Esophagus squamous epithelium (tissue), 5 donors: ENCODE measurements at places on chromosomes 2 and 18. TPM values are rescaled to one million over a fixed set of nuclear protein-coding genes. Genes with fewer than 3 reads are reported as not detected.

The ST8SIA5 gene
- not detected for total RNA-seq

DNA sequence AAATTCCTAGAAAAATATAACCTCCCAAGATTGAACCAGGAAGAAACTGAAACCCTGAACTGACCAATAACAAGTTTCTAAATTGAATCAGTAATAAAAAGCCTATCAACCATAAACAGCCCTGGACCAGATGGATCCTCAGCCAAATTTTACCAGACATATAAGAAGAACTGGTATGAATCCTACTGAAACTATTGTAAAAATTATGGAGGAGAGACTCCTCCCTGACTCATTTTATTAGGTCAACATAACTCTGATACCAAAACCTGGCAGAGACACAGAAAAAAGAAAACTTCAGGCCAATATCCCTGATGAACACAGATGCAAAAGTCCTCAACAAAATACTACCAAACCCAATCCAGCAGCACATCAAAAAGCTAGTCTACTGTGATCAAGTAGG, 11.3 kb downstream of the NT5C1B start:
- no peak overlapping the region for H3K27ac ChIP-seq
- no peak overlapping the region for H3K4me3 ChIP-seq
- no peaks in the 10 kb centered on the region for H3K36me3 ChIP-seq
- no peak for DNase-seq
- H3K4me1 ChIP-seq, result no peaks in the 10 kb centered on the region
- H3K27me3 ChIP-seq, result no peaks in the 10 kb centered on the region

The HEATR5B gene
- 34.5 TPM for total RNA-seq

GRCh38 chr2:159790323-159790722, 7.7 kb downstream of the CD302 start:
- DNase-seq, result no peak
- no peak overlapping the region for H3K4me3 ChIP-seq
- no peaks in the 10 kb centered on the region for H3K4me1 ChIP-seq
- no peaks in the 10 kb centered on the region for H3K36me3 ChIP-seq

DNA sequence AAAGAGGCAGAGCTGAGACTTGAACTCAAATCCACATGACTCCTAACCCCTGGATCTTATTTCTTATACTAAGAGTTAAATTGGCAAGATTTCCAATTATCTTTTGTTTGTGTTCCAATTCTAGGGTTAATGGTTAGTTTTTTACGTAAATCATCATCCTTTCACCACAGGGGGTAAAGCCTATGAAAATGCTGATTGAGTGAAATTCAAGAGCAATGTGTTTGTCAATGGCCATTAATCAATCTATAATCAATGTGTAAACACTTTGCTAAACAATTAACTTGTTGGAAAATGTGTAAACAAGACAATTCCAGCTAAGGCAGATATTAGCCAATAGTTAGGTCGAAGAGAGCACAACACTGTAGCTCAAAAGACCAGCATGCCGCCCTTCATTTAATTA, 376.5 kb upstream of the ACVR2A start:
- H3K4me3 ChIP-seq, result no peak overlapping the region
- no peak overlapping the region for H3K27ac ChIP-seq

- no peak overlapping the region for H3K27ac ChIP-seq
- peaks cover 3% of the 10 kb centered on the region for H3K27me3 ChIP-seq
- no peak overlapping the region for H3K4me3 ChIP-seq
- no peaks in the 10 kb centered on the region for H3K4me1 ChIP-seq
These were observed 26.2 kb upstream of the INSIG2 start for GRCh38 chr2:118062048-118062447.

The INHBB gene
- total RNA-seq, result 0.15 TPM

DNA sequence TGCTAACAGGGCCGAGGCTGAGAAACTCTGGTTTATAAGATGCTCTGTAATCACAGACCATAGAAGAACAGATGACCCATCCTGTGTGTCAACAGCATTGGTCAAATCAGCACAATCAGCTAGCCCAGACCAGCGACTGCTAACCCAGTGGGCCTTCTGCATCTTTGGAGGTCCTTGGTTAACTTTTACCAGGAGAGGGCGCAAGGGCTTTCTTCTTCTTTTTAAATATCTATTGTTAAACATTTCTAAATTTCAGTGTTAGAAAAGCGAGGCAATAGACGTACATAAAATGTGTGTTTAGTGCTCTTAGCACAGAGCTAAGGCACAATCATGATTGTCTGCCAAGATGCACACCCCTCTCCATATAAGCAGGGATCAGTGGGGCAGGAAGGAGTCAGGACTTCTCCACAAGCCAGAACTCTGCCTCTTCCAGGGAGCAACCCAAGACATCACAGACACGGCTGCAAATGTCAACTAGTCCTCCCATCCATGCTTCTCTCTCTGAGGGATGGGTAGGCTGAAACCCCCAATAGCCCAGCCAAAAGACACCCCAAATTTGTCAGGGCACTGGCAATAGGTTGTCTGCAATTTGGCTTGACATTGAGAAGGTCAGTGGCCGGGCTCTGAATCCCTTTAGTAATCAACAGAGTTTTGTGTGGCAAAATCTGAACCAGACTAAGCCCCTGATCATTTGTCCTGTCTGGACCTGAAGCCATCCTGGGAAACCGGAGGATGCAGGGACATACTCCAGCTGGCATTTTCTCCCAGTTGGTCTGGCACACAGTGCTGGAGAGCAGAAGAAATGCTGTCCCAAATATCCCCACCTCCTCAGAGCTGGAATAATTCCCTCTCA, 188.2 kb downstream of the BCL2 start:
- H3K36me3 ChIP-seq, result no peaks in the 10 kb centered on the region
- DNase-seq, result no peak
- no peak overlapping the region for H3K4me3 ChIP-seq
- H3K4me1 ChIP-seq, result peaks cover 17% of the 10 kb centered on the region
- no peaks in the 10 kb centered on the region for H3K27me3 ChIP-seq

- no peaks in the 10 kb centered on the region for H3K27me3 ChIP-seq
- no peak overlapping the region for H3K4me3 ChIP-seq
- DNase-seq, result no peak
- peaks cover 21% of the 10 kb centered on the region for H3K4me1 ChIP-seq
- H3K36me3 ChIP-seq, result no peaks in the 10 kb centered on the region
- no peak overlapping the region for H3K27ac ChIP-seq
These were observed 2.9 kb upstream of the ARPC2 start for GRCh38 chr2:218214116-218214515.

DNA sequence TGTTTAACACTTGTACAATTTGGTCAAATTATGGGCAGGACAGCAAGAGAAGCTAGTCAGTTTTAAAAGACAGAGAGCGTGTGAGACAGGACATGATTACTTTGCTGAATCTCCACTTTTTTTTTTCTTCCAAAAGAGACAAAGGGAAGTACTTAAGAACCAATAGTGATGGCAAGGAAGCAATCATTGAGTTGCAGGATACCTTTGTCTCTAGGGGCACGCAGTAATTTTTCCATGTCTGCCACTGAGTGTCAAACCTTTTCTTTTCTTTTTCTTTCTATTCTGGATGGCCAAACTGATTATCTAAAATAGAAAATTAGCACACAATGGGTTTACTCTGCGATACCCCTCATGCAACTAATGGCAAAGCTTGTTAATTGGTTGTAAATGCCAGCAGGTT, 533.0 kb downstream of the PLCL1 start:
- no peak for DNase-seq
- H3K27me3 ChIP-seq, result no peaks in the 10 kb centered on the region
- no peaks in the 10 kb centered on the region for H3K36me3 ChIP-seq
- no peaks in the 10 kb centered on the region for H3K4me1 ChIP-seq
- H3K4me3 ChIP-seq, result no peak overlapping the region
- no peak overlapping the region for H3K27ac ChIP-seq

- no peaks in the 10 kb centered on the region for H3K27me3 ChIP-seq
- H3K4me3 ChIP-seq, result no peak overlapping the region
- DNase-seq, result no peak
- no peak overlapping the region for H3K27ac ChIP-seq
- H3K4me1 ChIP-seq, result no peaks in the 10 kb centered on the region
- H3K36me3 ChIP-seq, result no peaks in the 10 kb centered on the region
These were observed 54.2 kb downstream of the DIPK1C start for GRCh38 chr18:74402806-74403433.

DNA sequence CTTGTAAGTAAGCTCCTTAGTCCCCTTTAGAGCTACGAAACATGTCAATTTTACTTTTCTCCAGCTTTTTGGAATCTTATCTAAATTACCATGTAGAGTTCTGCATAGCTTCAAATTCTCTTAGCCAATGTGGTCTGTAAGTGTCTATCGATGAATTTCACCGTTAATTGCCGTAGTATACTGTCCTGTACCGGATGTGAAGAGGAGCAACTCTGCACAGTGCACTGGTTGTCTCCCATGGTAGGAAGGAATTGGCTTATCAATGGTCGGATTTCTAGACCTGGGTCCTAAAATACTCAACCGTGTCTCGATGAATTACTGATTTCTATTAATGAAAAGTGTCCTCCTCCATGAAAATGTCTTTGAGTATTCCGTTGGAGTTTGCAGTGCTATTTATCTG, 1.9 kb downstream of the NOP58 start:
- H3K36me3 ChIP-seq, result no peaks in the 10 kb centered on the region
- DNase-seq, result no peak
- no peaks in the 10 kb centered on the region for H3K27me3 ChIP-seq
- H3K4me1 ChIP-seq, result peaks cover 60% of the 10 kb centered on the region

- no peaks in the 10 kb centered on the region for H3K36me3 ChIP-seq
- no peak for DNase-seq
- no peaks in the 10 kb centered on the region for H3K4me1 ChIP-seq
- no peaks in the 10 kb centered on the region for H3K27me3 ChIP-seq
- no peak overlapping the region for H3K4me3 ChIP-seq
These were observed 11.9 kb downstream of the ADCYAP1 start for GRCh38 chr18:916562-916961.

GRCh38 chr18:60452421-60452820, 79.8 kb upstream of the MC4R start:
- DNase-seq, result no peak
- no peak overlapping the region for H3K4me3 ChIP-seq
- no peaks in the 10 kb centered on the region for H3K4me1 ChIP-seq
- H3K27ac ChIP-seq, result no peak overlapping the region

DNA sequence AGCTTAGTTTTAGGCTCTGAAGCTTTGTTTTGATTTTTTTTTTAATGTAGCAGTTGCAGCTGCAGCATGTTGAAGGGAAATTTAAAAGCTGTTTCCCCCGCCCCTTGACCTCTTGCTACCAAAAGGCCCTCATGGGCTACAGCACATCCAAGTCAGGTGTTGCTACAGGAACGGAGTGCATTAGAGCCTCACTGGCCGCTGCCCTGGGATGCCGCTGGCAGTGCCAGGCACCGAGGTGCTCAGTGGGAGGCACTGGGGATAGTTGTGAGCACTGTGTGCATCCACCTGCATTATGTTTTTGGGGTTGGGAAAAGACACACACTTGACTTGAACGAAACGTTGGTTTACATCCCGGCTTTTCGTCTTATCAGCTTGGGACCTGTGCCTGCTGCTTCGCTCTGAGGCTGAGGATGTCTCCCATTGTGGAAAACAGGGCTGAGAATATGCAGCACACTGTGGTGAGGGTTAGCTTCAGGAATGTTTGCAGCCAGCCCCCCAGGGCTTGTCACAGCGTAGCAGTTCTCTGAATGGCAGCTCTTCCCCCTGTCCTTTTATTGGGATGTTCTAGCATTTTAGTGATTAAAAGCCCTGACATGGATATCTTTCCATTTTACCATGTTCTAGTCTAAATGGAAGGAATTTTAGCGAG, 24.1 kb downstream of the DCDC2C start:
- no peak overlapping the region for H3K4me3 ChIP-seq
- H3K27me3 ChIP-seq, result no peaks in the 10 kb centered on the region
- no peaks in the 10 kb centered on the region for H3K4me1 ChIP-seq

- H3K4me3 ChIP-seq, result no peak overlapping the region
- no peak overlapping the region for H3K27ac ChIP-seq
- H3K27me3 ChIP-seq, result no peaks in the 10 kb centered on the region
These were observed 75.8 kb downstream of the NEDD4L start for GRCh38 chr18:58119819-58120218.

- no peak for DNase-seq
- H3K27me3 ChIP-seq, result no peaks in the 10 kb centered on the region
- H3K36me3 ChIP-seq, result no peaks in the 10 kb centered on the region
- H3K27ac ChIP-seq, result no peak overlapping the region
These were observed 211.4 kb upstream of the SLC39A10 start for GRCh38 chr2:195445639-195446038.

DNA sequence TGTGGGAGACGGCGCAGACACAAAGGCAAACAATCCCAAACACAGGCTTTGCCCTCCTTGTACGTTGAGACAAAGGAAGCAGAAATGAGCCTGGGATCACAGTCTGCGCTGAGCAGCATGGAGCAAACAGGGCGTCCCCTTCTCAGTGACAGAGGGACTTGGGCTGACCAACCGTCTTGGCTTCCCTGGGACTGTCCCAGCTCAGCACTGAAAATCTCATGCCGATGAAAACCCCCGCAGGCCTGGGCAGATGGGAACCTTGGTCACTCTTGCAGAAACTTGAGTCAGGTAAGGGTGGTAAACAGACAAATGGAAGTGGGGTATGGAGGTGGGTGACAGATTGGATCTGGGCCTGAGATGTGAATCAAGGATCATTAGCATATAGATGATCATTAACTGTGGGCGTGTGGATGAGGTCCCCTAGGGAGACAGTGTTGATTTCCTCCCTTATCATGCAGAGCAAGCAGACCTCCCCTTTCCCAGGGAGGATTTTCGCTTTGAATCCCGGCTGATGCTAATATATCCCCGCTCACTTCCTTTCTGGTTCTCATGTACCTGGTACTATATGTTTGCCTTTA, 19.1 kb upstream of the SH3BP4 start:
- no peaks in the 10 kb centered on the region for H3K4me1 ChIP-seq
- peaks cover 10% of the 10 kb centered on the region for H3K27me3 ChIP-seq
- no peak overlapping the region for H3K27ac ChIP-seq
- no peak overlapping the region for H3K4me3 ChIP-seq
- no peak for DNase-seq

- H3K27me3 ChIP-seq, result no peaks in the 10 kb centered on the region
- no peak overlapping the region for H3K4me3 ChIP-seq
- H3K27ac ChIP-seq, result peak overlapping the region; percentile 78
- H3K36me3 ChIP-seq, result no peaks in the 10 kb centered on the region
These were observed 120.2 kb downstream of the MEIS1 start for GRCh38 chr2:66555091-66555490.

DNA sequence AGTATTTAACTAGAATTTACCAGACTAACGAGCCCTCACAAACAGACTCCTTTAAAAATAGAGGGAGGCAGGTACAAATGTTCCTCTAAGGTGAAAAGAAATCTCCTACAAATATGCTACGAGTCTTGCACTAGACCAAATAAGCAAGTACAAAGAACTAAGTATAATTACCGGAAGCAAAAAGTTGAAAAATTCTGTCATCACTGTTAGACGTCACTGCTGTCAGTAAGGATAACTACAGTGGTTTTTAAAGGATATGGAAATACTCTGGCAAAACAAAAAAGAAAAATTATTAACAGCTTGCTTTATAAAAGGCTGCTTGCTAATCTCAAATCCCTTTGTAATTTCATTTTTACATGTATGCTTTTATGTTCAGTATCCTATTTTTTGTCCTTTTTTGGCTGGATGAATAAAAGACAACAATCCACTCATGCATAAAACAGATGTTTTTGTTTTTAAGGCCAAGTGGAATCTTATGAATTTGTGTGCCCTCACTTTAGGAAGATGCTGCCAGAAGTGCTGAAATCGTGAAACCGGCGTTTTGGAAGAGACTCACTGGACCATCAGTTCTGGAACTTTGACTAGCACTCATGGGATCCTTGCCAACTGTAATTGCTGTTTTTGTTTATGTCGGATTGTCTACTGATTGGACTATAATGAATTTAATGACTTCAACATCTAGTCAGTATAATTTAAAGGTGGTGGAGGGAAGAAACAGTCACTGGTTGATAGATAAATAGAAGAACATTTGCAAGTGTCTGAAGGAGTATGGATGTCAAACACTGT, 6.7 kb downstream of the ZNF521 start:
- H3K4me1 ChIP-seq, result peaks cover 4% of the 10 kb centered on the region
- H3K4me3 ChIP-seq, result no peak overlapping the region
- no peak overlapping the region for H3K27ac ChIP-seq
- DNase-seq, result no peak
- no peaks in the 10 kb centered on the region for H3K36me3 ChIP-seq
- H3K27me3 ChIP-seq, result peaks cover 4% of the 10 kb centered on the region

The SKA1 gene
- total RNA-seq, result 1.5 TPM
